G401 (cell line): ENCODE measurements at places on chromosomes 12 and 14.

GRCh38 chr12:78220811-78221210 is 390.1 kb downstream of the NAV3 start:
- peak; percentile 48 for DNase-seq

GRCh38 chr12:93319523-93320050 is 58.1 kb upstream of the NUDT4 start:
- no peak for DNase-seq

DNA sequence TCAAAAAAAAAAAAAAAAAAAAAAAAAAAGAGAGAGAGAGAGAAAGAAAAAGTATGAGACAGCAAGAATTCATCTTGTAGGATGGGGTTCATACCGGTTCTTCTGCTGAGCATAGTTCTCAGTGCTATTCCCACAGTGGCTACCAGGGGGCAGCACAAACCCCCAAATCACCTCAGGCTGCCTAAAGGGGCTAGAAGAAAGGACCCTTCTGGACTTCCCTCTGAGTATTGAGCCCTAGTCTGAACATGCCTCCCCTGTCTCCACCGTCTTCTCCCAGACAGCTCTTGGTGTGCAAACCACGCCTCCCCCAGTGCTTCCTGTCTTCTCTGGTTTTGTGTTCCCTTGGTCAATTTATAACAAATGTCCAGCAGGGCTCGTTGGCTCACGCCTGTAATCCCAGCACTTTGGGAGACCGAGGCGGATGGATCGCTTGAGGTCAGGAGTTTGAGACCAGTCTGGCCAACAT is 31.3 kb upstream of the SMUG1 start:
- peak; percentile 80 for DNase-seq

DNA sequence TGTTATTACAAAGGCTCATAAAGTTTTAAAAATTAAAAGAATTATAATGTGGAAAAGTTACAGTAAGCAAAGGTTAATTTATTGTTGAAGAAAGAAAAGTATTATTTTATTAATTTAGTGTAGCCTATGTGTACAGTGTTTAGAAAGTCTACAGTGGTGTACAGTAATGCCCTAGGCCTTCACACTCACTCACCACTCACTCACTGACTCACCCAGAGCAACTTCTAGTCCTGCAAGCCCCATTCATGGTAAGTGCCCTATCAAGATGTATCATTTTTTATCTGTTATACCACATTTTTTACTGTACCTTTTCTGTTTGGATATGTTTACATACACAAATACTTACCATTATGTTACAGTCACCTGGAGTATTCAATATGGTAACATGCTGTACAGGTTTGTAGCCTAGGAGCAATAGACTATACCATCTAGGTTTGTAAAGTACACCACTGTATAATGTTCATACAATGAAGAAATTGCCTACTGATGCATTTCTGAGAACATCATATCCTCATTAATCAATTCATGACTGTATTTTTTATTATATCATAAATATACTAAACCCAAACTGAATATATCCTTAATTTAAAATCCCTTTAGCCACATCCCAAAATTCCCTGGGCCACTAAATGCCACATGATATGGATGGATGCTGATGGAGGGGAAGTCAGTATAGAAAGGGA is 43.6 kb upstream of the NID2 start:
- no peak for DNase-seq

GRCh38 chr14:50619569-50620141 is 48.5 kb downstream of the SAV1 start:
- no peak for DNase-seq

GRCh38 chr14:75205591-75205990 is 29.2 kb upstream of the TMED10 start:
- DNase-seq = no peak

DNA sequence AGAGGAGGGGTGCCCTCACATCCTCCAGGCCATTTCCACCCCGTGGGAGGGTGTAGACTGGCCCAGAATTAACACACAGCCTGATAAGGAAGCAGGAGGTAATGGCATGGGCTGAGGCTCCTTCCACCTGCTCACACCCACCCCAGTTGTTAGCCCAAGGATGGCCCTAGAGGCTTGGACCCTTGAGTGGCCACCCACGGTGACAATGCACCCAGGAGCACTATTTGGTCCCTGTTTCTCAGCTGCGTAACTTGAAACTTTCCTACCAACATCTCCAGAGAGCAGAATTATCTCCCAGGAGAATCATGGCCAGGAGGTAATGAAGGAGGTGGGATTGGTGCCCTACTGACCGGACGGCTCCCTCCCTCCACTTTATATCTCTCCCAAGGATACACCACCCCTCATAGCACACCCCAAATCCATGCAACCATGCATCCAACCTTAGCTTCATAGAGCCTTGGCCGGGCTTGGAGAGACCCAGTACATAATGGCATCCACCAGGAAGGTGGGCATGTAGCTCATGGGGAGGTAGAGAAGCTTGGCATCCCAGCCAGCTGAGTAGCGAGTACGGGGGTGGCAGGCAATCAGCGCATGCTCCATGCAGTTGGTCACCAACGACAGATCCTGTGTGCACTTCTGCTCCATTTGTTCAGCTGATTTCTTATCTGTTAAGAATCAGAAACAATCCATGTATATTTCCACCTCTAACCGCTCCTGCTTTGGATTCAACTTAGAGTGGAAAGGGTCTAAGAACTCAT is 5.6 kb downstream of the RDH16 start:
- no peak for DNase-seq

DNA sequence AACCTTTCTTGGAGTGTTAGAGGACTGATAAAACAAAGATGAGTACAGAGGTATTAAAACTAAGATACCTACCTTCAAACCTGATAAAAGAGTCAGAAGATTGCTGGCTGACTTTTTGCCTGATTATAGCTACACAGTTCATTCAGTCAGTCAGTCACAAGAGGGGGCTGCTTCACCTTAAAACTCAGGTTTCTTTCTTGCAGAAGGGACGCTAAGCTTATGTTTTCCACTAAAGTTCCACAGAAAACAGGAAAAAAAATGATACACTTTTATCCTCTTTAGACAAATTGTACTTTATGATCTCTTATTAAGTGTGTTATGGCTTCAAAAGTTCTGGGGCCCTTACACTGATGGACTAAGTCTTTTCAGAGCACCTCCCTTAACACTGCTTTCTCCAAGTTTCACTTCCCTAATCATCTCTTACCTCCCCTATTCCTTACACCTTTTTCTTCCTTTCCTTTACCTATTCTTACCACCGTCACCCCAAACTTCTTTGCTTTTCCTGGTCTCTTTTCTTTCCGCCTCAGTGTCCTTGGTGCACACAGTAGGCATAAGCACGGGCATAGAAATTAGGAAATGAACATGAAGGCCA is 448.7 kb upstream of the OR4E1 start:
- DNase-seq = no peak

GRCh38 chr12:905261-906031 is 44.0 kb downstream of the RAD52 start:
- DNase-seq = no peak

- DNase-seq = no peak
Measured at GRCh38 chr14:61802010-61802568, 39.9 kb downstream of the SNAPC1 start.
